ENCODE measurements at places on chromosomes 7 and 10.

GRCh38 chr7:100215895-100216294, 3.9 kb upstream of the PVRIG start:
- peak; percentile 34 for DNase-seq

DNA sequence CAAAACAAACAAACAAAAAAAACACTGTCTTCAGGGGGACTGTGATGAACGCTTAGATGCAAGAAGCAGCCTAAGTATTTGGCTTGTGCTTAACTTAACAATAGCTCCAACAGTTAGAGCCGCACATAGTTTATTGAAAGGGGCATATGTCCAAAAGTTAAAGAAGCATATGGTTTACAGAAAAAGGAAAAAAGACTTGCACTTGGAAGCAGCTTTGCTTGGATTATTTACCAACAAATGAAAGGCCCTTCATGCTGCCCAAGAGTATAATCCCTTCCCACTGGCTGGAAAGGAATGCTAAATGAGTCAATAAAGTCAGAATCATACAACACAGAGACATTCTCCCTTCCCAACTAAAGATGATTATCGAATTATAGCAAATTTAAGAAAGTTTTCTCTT, 77.9 kb downstream of the GLI3 start:
- no peak for DNase-seq

DNA sequence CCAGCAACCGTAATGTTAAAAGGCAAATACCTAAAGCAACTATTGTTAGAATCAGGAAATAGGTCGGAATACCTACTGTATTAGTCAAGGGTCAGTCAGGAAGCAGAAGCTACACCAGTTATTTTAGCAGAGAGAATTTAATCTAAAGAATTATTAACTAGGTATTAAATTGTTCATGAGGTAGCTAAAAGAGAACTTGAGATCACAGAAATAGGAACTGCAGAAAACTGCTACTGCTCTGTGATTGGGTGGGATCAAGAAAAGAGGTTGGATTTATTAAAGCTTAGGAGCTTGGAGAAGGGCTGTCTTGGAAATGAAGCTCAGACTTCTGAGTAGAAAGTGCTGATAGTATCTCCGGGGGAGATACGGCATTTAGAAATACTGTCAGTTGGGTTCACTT, 20.0 kb upstream of the ZNF438 start:
- peak; percentile 45 for DNase-seq

- DNase-seq = no peak
Observed at GRCh38 chr7:107836237-107837144, 33.5 kb upstream of the SLC26A3 start.

- DNase-seq = no peak
Observed at GRCh38 chr7:105637755-105638154, 56.5 kb upstream of the EFCAB10 start.

DNA sequence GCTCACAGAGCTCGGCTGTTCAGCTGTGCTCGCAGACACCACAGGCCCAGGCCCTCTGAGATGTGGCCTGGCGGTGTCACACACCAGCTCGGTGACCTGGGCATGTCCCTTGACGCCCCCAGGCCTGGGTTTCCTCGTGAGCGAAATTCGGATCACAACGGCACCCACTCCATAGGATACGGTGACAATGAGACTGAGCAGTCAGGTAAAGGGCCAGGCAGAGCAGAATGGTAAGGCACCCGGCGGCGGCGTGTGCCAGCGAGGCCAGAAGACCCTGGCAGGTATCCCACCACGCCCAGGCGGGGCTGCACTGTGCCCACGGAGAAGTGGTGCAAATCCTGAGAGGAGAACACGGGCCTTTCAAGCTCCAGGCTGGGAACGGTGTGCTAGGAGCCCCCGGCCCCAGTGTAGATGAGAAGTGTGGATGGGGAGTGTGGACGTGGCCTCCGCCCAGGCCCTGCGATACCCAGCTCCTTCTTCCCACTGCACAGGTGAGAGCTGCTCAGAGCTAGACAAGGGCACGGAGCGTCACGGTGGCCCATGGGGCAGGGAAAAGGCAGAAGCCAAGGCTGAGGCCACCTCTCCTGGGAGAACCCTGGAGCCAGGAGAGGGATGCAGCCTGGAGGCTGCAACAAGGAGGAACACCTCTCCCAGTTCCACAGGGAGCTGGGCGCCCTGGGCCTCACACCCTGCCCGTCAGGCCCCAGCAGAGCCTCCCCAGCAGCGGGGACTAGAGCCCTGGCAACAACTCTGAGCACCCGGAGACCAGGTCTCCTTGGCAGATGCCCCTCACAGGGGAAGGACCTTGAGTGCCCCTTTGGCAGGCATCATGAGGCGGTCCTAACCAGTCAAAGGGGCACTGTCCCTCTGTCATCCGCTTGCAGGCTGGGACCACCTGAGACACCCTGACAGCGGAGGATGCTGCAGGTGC, 219.1 kb downstream of the MAD1L1 start:
- DNase-seq = no peak

- DNase-seq = no peak
Observed at GRCh38 chr10:77139252-77140160, 498.1 kb downstream of the KCNMA1 start.

DNA sequence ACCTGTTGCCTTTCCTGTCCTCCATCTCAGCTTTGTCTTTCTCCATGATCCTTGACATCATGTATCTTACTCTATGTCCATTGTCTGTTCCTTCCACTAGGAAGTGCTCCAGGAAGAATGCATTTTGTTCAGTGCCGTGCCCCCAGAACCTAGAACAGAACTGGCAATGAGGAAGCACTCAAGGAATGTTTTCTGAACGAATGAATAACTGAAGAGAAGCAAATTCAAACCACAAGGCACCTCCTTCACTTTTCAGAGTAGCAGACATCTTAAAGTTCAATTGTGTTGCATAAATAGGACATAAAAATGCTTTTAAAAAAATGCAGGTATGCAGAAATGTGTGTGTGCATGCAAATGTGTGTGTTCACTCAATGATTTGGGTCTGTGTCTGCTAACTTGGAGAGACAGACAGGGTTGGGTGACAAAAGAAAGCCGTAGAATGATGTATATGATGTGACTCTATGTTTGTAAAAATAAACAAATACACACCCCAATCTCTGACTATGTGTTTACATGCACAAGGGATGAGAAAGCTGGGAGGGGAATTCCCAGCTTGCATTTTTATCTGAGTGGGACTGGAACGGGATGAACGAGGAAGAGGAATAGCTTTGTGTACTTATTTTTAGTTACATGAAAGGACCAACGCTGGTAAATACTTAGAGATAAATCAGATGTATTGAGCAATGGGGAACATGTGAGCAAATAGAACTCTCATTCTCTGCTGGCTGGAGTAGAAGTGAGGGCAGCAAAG, 237.7 kb downstream of the FANK1 start:
- DNase-seq = peak; percentile 72
